ENCODE measurements at places on chromosomes 7 and 10.

- DNase-seq, result no peak
Observed at GRCh38 chr10:121157998-121158397, 306.8 kb downstream of the WDR11 start.

DNA sequence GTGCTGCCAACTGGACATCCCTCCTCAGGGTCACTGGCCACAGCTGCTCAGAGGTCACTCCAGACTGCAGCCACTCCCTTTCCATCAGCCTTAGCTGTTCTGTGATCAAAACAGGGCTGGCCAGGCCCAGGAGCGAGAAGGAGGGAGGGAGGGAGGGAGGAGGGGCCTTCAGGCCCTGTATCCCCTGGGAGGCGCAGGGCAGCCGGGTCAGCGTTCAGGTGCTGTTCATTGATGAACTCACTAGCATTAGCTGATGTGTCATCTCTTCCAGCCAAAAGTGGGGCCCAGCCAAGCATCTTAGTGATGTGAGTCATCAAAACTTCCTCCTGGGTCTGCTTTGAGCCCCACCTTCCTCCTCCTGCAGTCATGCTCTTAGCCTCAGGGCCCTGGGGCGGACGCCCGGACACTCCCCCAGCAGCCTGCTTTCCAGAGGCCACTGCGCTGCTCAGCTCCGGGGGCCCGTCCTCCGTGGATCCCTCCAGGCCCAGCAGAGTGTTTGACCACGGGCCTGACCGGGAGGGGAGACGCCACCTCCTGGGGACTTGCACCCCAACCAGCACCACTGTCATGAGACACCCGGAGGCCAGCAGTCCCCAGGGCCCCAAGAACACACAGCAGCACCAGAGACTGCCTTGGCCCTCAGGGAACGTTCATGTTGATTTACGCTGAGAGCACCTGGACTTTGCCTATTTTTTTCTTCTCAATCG is 149.2 kb downstream of the PRKAG2 start:
- peak; percentile 55 for DNase-seq

- DNase-seq, result no peak
Observed at GRCh38 chr10:42111661-42112330, 526.6 kb downstream of the ZNF33B start.

DNA sequence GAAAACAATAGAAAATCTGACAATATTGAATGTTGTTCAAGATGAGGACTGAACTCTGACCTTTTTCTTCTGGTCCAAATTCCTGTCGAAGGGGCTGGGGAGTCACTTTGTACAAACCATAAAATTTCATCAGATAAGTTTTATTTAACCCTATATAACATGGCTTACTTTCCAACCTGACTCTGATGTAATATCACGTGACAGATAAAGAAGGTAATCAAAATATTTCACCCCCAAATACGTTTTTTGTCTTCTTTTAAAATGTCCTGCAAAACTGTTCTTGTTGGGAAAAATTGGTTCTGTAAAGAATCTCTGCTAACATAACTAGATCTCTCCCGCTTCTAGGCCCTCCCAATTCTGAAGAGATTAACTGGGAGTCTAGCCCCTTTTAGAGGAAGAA is 90.9 kb upstream of the MDFIC start:
- no peak for DNase-seq

- no peak for DNase-seq
Observed at GRCh38 chr10:45227456-45227855, 88.0 kb downstream of the OR13A1 start.

DNA sequence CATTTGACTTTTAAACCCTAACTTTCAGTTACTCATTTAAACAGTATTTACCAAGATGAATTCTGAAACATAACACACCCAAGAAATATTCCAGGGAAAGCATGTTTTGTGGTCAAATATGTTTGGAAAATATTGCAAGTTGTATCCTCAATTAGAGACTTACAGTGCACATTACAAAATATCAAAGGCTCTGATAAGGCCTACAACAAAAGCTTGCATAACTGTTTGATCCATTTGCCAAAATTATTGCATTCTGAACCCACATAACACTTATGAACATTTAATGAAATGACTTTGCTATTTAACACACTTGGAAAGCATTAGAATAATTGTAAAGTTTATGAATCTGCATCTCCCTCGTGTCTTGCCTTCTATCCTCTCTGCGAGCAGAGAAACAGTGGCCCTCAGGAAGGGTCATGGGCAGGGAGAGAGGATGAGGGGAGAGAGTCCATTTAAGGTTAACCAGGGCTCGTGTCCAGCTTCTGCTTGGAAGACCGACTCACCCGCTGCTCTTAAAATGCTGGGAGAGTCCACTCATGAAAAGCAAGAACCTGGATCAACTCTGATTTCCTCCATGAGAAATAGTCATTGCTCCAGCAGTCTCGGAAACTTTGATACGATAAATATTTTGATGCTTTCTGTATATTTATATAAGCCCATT is 408.2 kb upstream of the ZMIZ1 start:
- DNase-seq, result no peak

DNA sequence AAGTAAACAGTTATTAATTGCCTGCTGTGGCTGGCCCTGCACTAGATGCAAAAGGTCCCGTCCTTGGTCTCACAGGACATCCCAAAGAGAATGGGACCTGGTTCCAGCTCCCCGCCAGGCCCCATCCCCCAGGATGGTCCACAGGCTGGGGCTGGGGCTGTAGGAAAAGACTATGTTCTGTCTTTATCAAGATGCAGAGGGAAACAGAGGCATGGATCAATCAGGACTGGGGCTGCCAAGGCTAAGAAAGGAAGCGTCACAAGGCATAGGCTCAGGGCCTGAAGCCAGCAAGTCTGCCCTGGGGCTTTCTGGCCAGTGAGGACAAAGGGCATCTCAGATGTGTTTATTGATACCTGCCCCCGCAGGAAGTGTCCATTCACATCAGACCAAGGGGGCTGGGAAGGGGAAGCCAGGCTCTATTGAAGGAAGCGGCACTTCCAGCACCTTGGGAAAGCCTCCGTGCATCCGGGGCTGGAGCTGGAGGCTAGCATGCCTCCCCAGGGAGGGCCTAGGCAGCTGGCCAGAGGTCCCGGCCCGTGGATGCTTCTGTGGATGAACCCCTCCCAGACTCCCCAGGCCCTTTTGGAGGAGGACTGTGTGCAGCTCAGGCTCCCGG is 5.8 kb downstream of the VSIR start:
- DNase-seq, result no peak

- no peak for DNase-seq
Observed at GRCh38 chr7:44063547-44063893, 1.8 kb downstream of the PGAM2 start.

- DNase-seq, result no peak
Observed at GRCh38 chr10:60488111-60488669, 98.5 kb upstream of the ANK3 start.
